Mesenteric fat pad (tissue), 1 donor: ENCODE measurements at places on chromosomes 7 and 10.

DNA sequence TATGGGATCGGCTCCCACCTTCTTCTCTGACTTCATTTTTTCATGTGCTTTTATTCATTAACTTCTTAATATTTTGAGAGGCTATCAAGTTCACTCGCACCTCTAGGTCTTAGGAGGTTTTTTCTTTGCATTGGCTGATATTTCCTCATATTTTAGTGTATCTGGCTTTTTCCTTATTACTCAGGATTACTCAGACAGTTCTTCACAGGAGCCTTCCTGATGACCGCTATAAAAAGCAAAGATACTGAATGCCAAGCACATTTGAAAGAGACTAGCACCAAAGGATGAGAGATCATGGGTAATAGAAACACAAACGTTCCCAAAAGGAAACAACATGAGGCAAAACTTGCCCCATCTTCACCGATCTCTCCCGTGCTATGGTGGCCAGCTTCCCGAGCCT lies 409.2 kb upstream of the KLF6 start:
- no peak for DNase-seq

- DNase-seq = no peak
Observed at GRCh38 chr10:32349968-32350738, 3.2 kb upstream of the EPC1 start.

DNA sequence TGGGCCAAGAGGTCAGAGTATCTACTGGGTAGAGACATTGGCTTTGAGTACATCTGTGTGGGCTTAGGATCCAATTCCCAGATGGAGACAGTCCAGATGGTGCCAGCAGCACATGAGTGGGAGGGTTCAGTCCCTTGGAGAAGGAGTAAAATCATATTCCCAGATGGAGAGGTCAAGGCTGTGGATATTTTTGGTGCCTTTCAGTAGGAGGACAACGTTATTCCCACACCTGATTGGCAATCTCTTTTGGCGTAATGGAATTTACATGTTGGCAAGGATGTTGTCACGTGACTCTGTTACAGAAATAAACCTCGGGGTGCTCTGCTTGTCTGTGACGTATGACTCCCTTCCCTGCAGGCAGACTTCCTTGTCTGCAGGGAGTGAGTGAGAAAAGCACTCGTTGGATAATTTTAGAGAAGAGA lies 27.6 kb downstream of the NPS start:
- no peak for DNase-seq

DNA sequence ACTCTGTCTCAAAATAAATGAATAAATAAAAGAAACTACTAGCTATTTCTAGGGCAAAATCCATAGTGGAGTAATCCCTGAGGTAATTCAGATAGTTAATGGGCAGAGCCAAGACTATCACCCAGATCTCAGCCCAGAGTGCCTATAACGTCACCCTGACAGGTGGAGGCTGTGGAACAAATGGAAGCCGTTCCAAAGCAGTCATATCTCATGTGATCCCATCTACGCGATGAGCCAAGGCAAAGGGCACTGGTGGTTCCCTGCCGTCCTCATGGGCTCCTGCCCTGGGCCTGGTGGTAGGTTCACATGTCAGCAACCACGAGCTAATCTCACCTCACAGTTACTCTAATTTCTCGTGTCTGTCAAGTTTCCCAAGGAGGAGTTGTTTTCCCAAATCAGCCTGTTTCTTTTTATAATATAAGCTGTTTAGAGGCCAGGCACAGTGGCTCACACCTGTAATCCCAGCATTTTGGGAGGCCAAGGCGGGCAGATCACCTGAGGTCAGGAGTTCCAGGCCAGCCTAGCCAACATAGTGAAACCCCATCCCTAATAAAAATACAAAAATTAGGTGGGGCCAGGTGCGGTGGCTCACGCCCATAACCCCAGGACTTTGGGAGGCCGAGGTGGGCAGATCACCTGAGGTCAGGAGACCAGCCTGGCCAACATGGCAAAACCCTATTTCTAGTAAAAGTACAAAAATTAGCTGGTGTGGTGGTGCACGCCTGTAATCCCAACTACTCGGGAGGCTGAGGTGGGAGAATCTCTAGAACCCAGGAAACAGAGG lies 22.5 kb upstream of the ASCC1 start:
- DNase-seq = peak; percentile 53

DNA sequence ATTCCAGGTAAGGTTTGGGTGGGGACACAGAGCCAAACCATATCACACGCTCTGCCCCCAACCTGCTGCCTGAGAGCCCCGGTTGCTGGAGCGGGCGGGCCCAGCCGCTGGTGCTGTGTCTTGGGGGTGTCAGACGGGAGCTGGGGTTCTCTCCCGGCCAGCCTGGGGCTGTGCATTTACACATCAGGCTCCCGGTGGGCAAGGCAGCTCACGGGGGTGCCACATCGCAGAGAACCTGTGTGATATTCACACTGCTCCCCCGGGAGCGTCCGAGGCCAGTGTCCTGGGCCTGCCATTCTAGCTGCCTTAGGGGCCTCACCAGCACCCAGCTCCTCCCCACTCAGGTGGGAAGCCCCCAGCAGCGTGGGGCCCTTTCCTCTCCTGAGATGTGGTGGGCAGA lies 35.6 kb upstream of the ADGRA1 start:
- no peak for DNase-seq

DNA sequence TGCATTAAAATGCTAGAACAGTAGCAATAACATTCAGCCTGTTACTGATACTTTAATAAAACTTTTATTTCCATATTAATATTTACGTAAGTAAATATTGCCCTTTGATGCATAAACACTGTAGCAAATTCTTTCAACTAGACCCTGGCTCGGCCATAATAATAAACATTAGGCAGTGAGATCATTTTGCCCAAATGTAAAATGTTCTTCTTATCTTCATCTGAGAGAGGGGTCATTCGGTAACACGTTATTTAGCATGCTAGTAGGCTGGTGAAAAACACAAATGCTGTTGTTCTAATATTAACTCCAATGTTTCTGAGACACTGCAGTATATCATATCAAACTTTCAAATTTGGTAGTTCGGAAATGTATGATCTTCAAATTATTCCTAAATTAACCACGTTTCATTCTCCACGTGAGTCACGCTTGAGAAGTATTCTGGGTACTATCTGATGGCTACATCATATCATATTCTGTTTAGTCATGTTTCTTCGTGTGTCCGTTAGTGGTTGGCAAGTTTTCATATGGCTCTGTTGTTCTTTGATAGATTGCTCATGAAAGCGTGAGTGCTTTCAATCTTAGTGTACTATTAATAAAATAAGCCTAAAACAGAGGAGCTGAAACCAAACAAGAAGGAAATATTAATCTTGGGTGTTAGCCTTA lies 145.8 kb downstream of the NSUN6 start:
- DNase-seq = no peak

DNA sequence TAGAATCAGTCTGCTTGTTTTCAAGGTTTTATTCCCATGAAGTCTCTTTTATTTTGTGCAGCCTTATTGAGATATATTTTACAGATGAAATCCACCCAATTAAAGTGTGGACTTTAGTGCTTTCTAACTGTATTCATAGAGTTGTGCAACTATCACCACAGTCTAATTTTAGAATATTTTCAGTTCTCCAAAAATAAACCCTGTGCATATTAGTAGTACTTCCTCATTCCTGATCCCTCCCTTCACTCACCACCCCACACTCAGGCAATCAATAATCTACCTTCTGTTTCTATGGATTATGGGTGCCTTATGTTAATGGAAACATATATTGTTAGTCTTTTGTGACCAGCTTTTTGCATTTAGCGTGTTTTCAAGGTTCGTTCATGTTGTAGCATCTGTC lies 185.7 kb upstream of the TMEM72 start:
- no peak for DNase-seq

DNA sequence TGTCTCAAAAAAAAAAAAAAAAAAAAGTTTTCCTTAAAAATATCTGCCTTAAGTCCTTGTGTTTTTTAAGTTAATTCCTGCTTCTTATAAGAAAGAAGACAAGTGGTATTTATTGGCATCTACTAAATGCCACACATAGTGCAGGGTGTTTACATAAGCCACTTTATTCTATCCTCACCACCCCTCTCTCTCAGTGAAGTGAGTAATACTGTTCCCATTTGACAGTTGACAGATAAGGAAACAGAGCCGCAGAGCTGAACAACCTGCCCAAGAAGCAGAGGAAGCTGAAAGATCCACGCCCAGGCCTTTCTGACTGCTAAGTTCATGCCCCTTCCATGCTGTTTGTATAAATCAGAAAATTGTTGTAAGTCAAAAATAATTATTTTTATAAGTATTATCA lies 54.1 kb downstream of the ABLIM1 start:
- DNase-seq = no peak

GRCh38 chr7:26584987-26585665 lies 279.3 kb downstream of the SKAP2 start:
- no peak for DNase-seq

- no peak for DNase-seq
Observed at GRCh38 chr7:127769696-127770400, 117.9 kb downstream of the SND1 start.

GRCh38 chr10:75611172-75611992 lies 180.0 kb downstream of the LRMDA start:
- no peak for DNase-seq

- no peak for DNase-seq
Observed at GRCh38 chr7:118306771-118307170, 82.3 kb downstream of the ANKRD7 start.

DNA sequence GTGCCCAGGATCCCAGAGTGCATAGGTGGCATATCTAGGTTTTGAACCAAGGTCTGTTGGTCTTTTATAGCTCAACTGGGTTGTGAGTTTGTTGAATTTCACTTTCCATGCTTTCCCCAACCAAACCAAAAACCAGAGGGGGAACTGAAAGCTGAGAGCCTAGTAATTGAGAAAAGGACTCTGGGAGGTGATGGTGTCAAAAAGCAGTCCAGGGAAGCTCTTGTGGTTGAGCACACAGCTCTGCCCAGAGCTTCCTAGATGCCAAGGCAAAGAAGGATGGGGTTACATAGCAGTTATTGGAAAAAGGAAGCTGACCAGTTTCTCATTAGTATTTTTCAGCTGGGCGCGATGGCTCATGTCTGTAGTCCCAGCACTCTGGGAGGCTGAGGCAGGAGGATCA lies 9.9 kb downstream of the POR start:
- no peak for DNase-seq

GRCh38 chr7:129163875-129164544 lies 19.5 kb downstream of the TSPAN33 start:
- DNase-seq = no peak

DNA sequence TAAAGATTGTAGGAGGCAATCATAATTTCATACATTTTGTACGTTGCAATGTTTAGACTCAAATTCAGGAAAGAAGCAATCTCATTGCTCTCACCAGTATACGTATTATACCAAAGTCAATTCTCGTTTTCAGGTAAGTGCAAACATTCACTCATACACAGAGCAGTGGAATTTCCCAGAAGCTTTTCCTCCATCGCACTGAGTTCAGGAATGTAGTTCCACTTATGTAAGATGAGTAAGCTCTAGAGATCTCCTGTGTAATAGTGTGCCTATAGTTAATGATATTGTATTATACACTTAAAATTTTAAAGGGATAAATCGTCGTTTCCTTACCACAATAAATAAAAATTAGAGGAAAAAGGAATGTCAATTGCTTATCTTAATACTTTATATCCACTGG lies 470.8 kb upstream of the KCND2 start:
- no peak for DNase-seq

GRCh38 chr10:6068422-6068821 lies 6.3 kb upstream of the IL2RA start:
- DNase-seq = no peak

DNA sequence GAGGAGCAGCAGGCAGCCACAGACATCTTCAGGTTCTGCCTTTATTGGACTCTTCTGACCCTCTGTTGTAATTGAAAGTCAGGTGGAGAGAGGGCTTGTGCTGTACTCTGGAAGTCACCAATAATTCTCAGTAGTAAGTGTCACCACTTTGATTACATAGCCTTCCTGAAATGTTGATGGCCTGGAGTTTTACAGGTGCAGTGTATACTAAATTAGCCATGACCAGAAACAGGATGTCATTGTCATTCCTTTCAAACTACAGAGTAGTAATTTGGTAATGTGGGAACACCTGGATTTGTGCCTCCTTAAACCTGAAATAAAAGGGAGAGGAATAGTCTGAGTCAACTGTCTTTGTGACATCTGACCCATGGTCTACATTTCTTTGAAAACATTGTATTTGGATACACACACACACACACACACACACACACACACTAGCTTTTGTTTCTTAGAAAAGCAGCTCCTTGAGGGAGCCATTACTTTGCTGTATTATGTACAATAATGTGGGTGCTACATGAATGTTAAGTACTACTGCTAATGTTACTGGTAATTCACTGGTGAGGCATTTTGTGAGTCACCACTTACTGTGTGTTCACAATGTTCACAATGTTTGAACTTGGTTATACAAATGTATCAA lies 19.6 kb downstream of the ARL4A start:
- DNase-seq = no peak

DNA sequence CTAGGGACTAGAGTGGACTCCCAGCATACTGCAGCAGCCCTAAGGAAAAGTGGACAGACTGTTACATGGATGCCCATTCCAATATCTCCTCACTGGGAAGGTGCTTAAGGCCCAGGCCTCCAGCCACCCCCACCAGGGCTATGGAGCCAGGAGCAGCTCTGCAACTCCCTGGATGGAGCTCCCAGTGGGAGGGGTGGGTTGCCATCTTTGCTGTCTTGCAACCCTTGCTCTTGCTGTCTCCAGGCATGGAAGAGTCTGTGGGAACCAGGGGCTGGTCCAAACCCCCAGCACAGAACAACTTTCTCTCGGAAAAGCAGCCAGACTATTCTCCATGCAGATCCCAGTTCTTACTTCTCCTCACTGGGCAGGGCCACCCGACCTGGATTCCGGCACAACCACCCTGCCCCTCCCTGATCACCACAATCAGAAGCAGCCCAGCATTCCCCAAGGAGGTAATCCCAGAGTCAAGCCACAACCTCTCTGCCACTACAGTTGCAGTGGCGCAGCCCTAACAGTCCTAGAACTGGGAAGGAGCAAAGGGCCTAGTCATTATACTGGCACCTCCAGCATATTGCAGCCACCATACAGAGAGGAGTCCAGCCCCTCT lies 41.8 kb upstream of the ZNF488 start:
- DNase-seq = no peak

DNA sequence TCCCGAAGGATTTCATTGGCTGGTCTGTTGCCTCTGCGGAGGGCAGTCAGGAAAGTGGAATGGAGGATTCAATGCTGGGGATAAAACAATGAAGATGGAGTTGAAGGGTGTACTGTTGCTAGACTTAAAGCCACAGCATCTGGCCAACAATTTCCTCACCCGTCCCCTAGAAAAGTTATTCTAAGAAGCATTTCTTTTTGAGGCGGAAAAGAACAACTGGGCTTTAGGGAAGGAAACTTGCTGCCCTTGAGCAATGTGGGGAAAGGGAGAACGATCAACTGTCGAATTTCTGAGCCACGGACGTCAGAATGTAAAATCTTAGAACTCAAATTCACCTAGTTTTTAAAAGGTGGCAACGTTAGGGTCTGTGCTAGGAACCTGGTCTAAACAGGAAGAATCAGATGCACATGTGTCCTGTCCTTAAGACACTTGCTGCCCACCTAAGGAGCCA lies 664 bp downstream of the FMC1 start:
- no peak for DNase-seq
